ENCODE measurements at places on chromosomes 4 and X. TPM values are rescaled to one million over a fixed set of nuclear protein-coding genes. Genes with fewer than 3 reads are reported as not detected.

The CPZ gene
- 1.1 TPM for total RNA-seq

The PDZD4 gene
- total RNA-seq, result 1.5 TPM

The MAML3 gene
- 0.13 TPM for total RNA-seq

The HELT gene
- total RNA-seq, result not detected

The PJA1 gene
- total RNA-seq, result 25.3 TPM

The PAGE2 gene
- total RNA-seq, result not detected

The PABPC4L gene
- under 0.01 TPM for total RNA-seq

The CD38 gene
- not detected for total RNA-seq

The MAGEA8 gene
- not detected for total RNA-seq

The DMD gene
- total RNA-seq, result 11.5 TPM

The COX7B2 gene
- total RNA-seq, result not detected

The ANOS1 gene
- total RNA-seq, result not detected

The DMRTC1B gene
- total RNA-seq, result not detected

The SPARCL1 gene
- total RNA-seq, result not detected

The IDS gene
- 11.6 TPM for total RNA-seq

The LINC00632 gene
- total RNA-seq, result 2.5 TPM

The NKX3-2 gene
- total RNA-seq, result 1.5 TPM

The RHOXF2B gene
- total RNA-seq, result not detected

The APELA gene
- not detected for total RNA-seq

Data from MG63 (cell line).